ENCODE measurements at places on chromosomes 12 and 14. TPM values are rescaled to one million over a fixed set of nuclear protein-coding genes. Genes with fewer than 3 reads are reported as not detected.
A peak's percentile ranks its signal among the peaks of the same experiment; 100 is the strongest.

DNA sequence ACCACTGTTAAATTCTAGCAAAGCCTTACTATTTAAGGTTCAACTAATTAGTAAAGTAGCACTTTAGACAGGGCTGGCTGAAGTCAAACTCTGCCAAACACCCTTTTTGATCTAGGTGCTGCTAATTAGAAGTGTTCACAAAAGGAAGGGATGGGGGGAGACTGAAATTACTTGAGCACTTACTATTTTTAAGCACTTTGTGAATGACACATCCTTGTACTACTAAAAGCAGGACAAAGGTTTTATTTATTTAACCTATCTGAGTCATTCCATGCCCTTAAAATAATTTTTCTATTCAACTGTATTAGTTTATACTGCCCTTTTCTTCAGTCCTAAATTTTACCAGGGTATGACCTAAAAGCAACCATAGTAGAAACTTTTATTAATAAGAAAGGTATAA, 20.1 kb downstream of the MBIP start:
- no peak for DNase-seq

GRCh38 chr14:91508105-91508504, 2.0 kb downstream of the PPP4R3A start:
- no peak for DNase-seq

P2RX2 gene
- not detected for total RNA-seq

- DNase-seq: peak; percentile 99
Observed at GRCh38 chr12:48031135-48031960, 27.1 kb upstream of the COL2A1 start.

DNA sequence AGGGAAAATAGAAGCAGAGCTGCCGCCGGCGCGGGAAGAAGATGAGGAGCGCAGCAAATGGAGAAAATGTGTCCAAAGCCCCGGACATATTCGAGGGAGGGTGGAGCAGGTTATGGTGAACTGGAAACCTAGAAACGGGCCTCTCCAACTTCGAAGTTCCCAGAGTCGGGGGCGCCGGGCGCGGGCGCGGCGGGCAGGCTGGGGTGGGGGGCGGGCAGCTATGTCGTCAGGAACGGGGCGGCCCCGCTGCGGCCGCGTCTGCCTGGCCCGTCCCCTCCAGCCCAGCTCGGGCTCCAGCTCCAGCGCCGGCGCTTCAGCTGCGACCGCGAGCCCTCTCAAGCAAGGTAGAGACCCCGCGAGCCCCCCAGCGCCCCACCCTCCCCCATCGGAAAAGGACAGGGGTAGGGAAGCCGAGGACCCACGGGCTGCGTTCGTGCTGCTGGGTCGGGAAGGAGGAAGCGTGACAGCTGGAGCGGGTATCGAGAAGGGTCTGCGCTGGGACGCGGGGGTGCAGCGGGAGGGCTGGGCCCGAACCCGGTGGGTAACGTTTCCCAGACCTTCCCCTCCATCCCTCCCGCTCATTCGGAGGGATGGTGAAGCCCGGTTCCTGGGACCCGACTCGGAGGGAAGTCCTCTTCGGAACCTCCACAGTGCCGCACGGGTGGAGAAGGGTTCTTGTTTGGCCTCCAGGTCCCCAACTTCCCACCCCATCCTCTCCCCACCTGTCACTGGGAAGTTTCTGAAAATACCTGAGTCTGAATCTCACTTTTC, 1.0 kb downstream of the DGKA start:
- DNase-seq: no peak

DNA sequence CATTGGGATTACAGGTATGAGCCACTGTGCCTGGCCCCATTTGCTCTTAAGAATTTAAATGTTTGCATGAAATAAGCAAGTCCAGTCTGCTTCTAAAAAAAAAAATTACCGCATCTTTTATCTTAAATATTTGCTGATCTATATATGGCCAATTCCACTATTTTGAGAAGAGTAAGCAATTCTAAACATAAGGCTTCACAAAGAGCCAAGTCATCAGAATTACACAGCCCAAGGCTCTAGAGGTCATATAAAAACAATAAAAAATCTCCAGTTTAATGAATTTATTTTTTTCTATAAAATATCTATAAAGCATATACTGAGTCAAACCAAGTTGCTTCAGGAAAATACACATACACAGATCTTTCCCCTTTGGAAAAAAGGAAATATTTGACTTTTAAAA, 79.0 kb upstream of the CPNE8 start:
- no peak for DNase-seq

NTN4 gene
- total RNA-seq: not detected

GRCh38 chr12:53766881-53767280, 15.1 kb upstream of the CISTR start:
- DNase-seq: no peak

SERPINA1 gene
- 1.7 TPM for total RNA-seq

- no peak for DNase-seq
Observed at GRCh38 chr12:131852551-131853299, 24.5 kb downstream of the MMP17 start.

A2M gene
- 316 TPM for total RNA-seq

- peak; percentile 73 for DNase-seq
Observed at GRCh38 chr14:45526715-45527549, 273.9 kb upstream of the MIS18BP1 start.

DNA sequence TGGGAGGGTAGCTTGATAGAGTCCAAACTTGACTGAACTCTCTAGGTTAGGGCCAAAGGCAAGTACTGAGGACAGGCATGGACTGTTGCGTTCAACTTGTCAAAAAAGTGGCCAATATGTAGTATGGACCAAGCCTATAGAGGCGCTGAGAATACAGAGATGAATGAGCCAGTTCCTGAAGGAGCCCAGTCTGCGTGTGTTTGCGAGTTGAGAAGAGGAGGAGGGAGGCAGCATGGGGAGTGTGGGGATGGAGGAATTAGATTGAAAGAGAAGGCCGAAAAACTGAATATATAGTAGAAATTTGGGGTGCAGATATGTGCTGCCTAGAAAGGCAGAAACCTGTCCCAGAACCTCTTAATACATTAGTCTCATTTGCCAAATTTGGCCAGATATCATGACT, 412.4 kb downstream of the PCNX1 start:
- peak; percentile 35 for DNase-seq

DNA sequence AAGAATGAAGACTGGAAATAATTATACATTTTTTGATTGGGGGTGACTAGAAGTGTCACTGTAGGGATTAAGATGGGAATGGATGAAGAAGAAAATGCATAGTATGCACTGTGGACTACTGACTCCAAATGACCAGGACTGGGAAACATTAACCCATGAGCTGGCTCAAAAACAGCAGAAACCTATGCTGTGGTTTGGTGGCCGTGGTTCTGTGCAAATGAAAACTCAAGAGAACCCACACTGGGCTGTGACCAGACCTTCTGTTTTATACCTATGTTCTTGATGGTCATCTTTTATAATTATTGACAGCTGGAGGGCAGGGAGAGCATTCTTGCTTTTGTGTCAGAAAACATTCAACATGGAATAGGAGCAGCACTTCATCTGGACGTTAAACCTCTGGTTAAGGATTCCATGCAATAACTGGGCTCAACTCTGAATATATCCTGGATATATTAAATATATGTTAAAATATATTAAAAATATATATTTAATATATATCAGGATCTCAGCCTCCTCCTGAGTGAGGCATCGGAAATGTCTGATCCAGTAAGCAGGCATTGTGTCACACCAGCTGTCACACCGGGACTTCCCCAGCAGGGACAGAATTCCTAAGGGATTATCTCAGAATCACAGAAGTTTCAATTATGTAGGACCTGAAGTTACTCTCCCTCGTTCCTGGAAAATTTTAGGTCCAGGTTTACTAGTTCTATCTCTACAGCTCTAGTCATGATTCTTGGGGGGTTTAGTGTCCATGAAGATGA, 48.5 kb downstream of the BBS10 start:
- DNase-seq: no peak

CEBPE gene
- total RNA-seq: not detected

DNA sequence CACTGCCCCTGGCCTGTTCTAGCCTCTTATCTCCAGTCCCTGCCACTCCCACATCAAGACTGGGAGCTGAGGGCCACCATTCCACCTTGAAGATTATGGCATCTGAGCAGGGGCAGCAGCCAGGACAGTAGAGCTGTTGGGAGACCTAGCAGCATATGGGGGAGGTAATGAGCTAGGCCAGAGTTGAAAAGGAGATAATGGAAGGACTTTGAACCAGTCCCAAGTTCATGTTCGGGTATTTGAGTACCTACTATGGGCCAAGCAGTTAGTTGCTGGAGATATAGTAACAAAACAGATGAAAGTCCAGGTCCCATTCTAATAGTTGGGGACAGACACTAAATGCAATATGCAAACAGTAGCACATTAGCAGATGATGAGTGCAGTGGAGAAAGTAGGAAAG, 151.5 kb downstream of the PLXNC1 start:
- no peak for DNase-seq

GLIPR1L2 gene
- total RNA-seq: not detected

Measured in SK-MEL-5 (cell line).